ENCODE measurements at places on chromosomes 1 and 21.

GRCh38 chr1:240126821-240127220, 35.1 kb downstream of the FMN2 start:
- no peak for DNase-seq

DNA sequence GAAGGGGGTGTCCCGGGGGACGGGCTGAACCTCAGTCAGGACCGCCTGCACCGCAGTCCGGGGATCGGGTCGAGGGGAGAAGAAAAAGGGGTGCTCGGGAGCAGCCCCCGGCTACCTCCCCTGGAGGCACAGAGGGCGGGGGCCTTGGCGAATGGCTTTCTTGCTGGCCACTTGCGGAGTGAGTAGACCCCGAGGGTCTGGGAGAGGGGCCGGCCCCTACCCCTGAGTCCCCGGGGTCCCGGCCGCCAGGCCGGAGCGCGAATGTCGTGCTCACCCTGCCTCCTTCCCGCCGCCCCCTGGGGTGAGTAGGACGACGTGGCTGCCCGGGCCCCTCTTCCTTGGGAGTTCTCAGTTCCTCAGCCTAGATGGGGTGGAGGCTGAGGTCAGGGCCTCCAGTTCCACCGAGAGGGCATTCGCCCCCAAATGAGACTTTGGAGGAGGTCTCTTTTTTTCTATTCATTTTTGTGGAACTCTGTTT, 113.0 kb downstream of the OSBPL9 start:
- no peak for DNase-seq

DNA sequence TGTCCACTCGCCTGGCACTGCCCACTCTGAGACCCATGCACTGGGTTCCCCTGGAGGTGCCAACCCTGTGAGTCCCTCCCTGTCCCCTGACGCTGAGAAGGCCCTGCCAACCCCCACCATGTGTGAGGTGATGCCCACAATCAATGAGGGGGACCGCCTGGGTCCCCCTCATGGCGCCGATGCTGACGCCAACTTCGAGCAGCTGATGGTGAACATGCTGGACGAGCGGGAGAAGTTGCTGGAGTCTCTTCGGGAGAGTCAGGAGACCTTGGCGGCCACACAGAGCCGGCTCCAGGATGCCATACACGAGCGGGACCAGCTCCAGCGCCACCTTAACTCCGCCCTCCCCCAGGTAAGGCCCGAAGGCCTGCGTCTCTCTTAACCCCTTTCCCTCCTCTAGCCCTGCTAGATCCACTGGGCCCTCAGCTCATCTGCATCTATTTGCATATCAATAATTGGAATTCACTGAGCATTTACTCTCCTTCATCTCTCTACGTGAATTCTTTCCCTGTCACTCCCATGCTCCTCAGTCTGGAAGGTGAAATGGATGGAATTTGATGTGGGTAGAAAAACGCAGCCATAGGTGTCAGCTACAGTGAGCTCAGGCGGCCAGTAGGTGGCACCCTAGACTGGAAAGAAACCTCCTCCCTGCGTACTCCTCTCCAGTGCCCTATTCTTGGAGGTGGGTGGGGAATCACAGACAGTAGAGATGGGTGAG, 12.8 kb downstream of the PPFIA4 start:
- peak; percentile 63 for DNase-seq

GRCh38 chr1:33195556-33195955, 13.7 kb upstream of the TRIM62 start:
- no peak for DNase-seq

DNA sequence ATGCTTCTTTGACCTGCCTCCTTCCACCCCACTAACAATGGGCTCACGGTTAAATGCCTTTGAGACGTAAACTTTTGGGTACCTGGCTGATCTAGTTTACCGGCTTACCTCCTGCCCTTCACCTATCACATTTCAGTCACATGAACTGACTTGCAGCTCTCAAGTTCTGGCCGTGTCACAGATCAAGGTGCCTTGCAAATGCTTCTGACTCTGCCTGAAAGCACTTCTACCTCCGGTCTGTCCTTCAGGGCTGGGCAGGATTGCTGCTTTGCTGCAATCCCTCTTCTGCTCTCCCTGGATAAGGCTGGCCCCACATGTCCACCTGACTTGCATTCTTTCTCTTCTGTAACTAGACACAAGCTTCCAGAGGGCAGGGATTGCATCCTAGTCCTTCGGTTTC, 69.0 kb downstream of the GRIK1 start:
- DNase-seq, result no peak

DNA sequence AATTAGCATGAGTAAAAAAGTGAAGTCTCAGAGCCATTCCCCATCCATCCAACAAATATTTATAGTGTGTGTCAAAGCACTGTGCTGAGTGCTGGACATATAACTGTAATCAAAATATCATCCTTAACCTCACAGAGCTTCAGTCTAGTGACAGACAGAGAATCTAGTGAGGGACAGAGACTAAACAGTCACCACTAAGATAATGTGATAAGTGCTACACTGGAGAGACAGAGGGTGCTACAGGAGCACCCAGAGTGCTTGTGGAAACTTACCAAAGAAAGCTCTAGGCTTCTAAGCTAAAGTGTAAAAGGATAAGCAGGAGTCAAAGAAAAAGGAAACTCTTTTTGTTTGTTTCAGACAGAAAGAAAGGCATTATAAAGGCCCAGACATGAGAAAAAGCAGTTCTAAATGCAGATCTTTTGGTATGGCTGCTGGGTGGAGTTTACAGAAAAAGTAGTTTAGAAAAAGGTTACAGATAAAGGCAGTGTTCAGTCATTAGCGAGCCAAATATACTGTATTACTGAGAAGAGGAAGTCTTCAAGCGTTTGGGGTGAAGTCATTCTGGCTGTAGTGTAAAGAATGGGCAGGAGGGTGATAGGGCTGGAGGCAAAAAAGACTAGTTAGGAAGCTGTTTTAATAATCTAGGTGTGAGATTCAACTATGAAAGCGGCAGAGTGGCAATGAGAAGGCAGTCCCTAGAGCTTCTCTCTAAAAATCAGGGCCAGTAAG, 83.8 kb downstream of the SCMH1 start:
- DNase-seq, result no peak

DNA sequence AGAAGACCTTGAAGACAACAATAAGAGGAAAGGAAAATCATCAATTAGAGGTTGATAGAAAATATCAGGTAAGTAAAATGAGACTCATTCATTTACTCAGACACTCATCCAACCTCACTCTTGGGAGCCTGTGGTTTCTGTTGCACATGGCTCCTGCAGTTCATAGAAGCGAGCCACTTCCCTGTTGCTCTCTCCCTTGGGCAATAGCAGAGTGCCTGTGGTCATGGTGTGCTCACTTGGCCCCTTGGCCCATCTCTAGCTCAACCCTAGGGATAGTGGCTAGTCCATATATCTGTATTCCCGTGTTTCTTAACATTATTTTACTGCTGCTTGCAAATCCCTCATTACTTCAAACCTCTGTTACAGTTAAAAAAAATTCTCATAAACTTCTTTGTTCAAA, 368.6 kb downstream of the PTPRC start:
- DNase-seq, result no peak

- DNase-seq, result no peak
Observed at GRCh38 chr1:202624781-202625108, 85.5 kb downstream of the SYT2 start.

- DNase-seq, result no peak
Observed at GRCh38 chr21:41703857-41704501, 62.9 kb downstream of the RIPK4 start.

DNA sequence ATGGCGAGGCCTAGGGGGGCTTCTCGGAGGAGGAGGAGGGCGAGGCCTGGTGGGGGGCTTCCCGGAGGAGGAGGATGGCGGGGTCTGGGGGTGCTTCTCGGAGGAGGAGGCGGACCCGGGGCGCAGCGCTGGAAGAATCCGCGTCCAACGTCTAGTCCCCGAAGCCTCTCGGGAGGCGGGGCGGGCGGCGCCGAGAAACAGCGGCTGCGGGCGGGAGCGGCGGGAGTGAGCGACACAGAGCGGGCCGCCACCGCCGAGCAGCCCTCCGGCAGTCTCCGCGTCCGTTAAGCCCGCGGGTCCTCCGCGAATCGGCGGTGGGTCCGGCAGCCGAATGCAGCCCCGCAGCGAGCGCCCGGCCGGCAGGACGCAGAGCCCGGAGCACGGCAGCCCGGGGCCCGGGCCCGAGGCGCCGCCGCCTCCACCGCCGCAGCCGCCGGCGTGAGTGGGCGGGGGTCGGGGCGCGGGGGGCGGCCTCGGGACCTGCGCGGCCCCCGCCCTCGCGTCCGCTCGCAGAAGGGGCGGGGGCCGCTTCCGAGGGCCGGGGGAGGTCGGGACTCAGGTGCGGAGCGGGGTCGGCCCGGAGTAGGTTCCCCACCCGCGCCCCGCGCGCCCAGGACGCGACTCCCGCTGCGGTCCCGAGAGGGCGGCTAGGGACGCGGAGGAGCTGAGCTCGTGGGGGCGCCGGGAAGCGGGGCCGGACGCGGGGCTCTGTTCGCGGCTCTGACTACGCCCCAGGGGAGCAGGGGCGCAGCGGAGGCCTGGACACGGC, at the start of gene KLHL17:
TSS of gene KLHL17 (plus strand) at position 222 of the 769 bp plus-strand sequence. CDS start at position 332, 110 bp downstream.
- DNase-seq, result peak; percentile 71

Measured in T-helper 1 cell (primary cell).